ENCODE measurements at places on chromosomes 2 and 18.

GRCh38 chr2:74206180-74206688 lies 7.8 kb downstream of the MTHFD2 start:
- peak; percentile 11 for DNase-seq

- DNase-seq: no peak
Observed at GRCh38 chr2:234747032-234747431, 204.8 kb upstream of the SH3BP4 start.

GRCh38 chr18:64115881-64116280 lies 33.0 kb downstream of the LINC00305 start:
- DNase-seq: no peak

- DNase-seq: no peak
Observed at GRCh38 chr2:171956135-171956825, 34.0 kb downstream of the HAT1 start.

- no peak for DNase-seq
Observed at GRCh38 chr2:149033716-149034115, 4.8 kb upstream of the LYPD6B start.

DNA sequence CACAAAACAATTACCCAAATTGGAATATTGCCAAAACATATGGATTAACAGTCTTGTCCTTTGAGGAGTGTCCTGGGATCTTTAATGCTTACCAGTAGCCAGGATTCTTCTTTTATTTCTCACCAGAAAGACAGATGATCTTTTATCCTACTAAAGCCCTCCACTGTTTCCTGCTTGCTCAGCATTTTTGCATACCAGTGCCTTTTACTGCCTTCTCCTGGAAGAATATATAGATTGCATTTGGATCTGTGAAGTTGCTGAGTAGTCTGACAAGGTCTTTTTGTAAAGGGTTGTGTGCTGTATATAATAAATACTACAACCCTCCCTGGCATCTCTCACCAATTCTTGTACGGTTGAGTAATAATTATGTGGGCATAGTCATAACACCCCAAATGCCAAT lies 652.2 kb downstream of the LRRTM4 start:
- no peak for DNase-seq

DNA sequence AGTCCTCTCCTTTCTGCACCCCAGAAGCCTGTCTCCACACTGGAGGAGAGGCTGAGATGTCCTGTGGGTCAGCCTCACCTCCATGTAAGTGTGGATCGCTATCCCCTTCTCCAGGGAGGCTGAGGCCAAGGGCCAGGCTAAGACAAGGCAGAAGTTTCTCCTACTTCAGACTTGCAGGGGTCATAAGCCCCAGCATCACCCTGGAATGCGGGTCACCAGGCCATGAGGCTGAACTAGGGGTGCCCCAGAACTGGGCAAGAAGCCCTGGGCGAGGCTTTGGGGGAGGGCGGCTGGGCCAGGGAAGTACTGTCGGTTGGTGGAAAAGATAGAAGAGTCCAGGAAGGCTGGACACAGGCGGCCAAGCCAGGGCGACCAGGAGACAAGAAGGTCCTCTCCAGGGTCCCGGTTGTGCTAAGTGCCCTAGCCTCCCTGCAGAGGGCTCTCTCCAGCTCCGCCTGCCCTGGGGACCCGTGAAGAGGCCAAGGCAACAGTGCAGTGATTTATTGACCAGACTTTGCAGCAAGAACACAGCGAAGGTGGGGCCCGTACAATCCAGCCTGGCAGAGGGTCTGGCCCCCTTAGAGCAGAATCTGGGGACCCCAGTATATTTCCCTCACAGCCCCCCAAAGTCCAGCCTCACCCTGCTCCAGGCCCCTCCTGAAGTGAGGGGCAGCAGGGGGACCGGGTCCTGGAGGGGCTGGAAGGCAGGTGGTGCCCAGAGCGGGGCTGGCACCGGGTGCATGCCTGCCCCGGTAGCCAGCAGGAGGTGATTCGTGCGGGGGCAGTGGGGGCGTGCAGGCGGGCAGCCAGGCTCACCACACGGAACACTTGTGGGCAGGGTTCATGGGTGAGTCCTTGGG lies 8.1 kb downstream of the ECEL1 start:
- no peak for DNase-seq

DNA sequence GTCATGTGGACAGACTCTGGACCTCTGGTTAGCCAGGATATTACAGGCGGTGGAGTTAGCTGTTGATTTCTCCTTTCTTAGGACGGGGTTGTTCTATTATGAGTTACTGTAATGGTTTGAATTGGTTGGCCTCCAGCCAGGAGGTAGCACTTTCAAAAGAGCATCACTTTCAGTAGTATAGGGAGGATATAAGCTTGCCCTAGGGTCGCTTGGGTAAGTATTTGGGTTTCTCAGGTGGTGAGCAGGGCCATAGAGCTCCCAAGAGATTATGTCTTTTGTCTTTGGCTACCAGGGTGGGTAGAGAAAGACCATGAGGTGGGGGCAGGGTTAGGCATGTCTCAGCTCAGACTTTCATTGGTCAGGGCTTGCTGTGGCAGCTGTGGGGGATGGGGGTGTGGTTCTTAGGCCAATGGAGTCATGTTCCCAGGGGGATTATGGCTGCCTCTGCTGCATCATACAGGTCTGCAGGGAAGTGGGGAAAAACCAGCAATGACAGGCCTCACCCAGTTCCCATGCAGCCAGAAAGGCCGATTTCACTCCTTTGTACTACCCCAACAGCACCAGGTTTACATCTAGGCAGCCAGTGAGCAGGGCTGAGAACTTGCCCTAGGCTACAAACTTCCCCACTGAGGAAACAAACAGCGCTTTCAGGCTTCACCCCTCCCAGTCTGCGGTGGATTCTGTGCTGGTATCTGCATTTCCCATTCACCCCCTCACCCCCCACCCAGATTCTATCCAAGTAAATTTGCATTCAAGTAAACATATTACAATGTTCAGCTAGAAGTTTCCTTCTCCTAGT lies 89.4 kb upstream of the SLC38A11 start:
- no peak for DNase-seq

GRCh38 chr18:79275461-79275860 lies 120.3 kb upstream of the NFATC1 start:
- no peak for DNase-seq

DNA sequence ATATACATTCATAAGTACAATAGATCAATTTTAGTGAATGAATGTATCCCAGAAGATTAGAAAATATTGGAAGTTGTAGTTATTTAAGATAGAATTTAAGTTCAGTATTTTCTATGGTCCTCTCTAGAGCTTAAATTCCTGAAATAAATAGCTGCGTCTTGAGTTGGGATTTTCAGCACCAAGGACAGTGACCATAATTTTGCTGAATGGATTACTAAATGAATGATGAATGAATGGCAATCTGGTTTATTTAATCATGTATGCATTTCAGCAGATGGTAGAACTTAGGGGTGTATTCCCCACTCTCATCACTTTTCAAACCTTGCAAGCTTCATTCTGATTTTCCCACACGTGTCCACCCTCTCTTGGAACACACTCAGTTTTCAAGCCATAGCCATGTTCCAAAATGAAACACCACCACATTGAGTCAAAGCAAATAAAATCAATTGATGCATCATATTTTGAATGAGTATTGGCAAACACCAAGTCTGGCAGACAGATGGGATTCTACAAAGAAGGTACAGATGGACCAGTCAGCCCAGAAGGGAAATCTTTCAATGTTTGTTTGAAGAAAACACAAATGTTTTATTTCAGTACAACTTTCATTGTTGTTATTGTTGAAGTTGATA lies 362.2 kb upstream of the NXPH2 start:
- DNase-seq: no peak

DNA sequence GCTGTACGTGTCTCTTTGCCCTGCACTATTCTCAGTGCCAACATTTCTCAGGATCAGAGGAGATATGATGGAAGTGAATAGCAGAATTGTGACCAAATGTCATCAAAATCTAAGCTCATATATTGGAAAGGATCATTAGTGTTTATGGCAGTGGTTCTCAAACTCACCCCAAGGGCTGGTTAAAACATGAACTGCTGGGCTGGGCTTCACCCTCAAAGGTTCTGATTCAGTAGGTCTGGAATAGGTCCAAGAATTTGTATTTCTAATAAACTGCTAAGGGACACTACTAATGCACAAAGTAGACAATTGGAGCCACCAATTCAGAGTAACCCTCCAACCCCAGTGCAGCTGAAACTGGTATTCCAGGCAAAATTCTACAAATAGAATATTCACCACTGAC lies 317.9 kb upstream of the UBE2E3 start:
- no peak for DNase-seq

DNA sequence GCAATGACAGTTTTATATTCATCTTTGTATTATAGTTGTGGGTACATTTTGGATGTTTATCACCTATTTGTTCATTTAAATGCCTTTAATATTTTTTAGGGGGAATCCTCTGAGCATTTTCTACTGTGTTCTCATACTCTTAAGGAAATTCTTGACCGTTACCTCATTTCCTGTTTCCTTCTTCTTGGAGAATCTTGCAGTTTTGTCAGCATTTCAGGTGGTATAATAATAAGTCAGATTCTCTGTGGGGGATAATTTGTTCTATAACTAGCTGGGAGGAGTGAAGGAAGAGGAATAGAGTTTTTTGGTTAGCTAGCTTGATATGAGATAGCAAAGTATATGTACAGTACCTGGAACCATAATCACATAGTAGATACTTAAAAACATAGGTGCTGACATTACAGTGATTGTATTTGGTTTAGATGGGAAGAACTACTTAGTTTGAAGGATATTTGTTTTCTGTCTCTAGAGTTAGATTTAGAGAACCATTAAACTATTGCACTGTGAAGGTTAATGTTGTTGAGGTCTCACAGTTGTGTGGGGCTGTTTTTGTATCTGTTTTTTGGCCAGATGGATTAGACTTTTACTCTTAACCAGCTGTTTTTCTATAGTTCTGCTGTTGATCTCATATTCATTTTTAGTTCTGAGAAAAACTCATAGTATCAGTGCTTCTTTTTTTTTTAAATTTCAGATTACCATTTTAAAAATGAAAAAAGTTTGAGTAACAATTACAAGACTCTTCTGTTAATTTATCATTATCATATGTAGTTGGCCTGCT lies 14.2 kb downstream of the MTX2 start:
- no peak for DNase-seq

DNA sequence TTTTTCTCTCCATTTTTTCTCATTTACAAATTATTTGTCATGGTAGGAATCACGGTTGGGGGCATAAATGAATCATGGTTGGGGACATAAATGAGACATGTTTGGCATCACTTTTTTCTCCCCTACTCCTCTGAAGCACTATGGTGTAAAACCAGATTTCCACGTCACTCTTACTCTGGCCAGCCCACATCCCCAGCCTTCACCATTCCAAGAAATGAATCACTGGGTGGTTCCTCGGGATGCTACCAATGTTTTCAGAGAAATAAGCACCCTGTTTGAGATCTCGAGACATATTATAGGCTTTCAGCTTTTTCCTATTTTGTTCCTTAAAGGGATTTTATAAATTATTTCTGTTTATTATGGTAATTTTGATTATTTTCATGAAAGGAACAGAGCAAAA lies 155.0 kb upstream of the SLC8A1 start:
- no peak for DNase-seq

GRCh38 chr2:39118786-39119499 lies 1.9 kb downstream of the SOS1 start:
- DNase-seq: no peak

- no peak for DNase-seq
Observed at GRCh38 chr2:110998311-110998710, 122.4 kb upstream of the BCL2L11 start.

GRCh38 chr2:29688429-29688828 lies 233.0 kb downstream of the ALK start:
- DNase-seq: no peak

DNA sequence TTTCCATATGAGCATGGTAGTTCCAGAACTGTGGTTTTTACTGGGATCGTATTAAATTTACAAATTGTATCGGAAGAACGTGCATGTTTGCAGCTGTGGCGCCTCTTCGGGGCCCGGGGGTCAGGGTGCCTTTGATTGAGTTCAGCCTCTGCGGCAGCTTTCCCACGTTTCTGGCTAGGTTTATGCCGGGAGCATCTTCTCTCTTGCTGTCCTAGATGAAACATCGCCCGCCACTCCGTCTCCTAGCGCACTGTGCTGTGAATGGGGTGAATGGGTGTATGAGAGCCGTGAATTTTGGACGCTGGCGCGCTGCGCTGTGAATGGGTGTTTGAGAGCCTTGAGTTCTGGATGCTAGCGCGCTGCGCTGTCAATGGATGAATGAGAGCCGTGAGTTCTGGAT lies 12.3 kb downstream of the PDCD1 start:
- DNase-seq: no peak

- DNase-seq: no peak
Observed at GRCh38 chr2:111945444-111946293, 47.3 kb downstream of the MERTK start.

DNA sequence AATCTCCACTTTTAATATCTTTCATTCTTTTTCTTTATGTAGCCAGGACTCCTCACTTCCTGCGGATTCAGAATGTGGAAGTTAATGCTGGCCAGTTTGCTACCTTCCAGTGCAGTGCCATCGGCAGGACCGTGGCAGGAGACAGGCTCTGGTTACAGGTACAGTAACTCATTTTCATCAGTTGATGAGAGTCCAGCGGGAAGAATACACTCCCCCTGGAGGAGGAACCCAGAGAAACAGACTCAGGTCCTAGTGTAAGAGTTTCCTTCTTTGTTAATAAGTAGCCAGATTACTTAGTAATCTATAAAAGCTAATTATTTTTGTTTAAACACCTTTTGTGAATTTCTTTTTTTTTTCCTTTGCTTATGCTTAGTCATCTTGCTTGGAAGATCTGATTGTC lies 359.4 kb downstream of the PTPRM start:
- no peak for DNase-seq

DNA sequence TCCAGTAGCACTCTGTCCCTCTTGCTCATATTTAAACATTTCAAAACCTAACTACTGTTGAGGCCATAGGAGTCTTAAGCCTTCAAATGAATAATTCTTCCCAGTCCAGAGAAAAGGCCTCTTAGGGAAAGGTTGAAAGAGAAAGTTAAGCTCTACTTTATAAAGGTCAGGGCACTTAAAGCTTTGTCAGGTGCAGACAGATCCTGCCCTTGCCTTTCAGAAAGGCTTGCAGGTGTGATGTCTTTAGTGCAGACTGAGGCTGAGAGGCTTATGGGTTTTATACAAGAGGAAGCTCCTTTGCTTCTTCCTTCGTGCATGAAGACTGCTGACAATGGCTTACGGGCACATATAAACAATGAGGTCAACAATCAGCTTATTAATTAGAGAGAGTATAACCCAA lies 105.0 kb upstream of the LINC00305 start:
- no peak for DNase-seq

DNA sequence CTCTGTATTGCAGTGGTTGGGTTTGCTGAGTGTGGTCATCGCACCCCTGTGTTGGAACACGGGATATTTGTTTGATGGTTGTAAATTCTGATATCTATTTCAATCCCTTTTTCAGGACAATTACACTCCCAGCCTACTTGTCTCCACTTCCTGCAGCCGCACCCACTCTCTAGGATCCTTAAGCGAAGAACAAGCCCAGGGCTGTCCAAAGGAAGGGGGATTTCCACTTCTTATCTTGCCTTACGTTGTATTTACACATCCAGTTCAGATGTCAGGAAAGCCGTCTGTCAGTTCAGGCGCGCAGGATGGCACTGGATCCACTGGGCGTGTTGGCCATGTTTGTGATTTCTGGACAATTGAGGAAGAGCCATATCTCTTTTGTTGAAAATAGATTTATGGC lies 834.5 kb upstream of the SALL3 start:
- no peak for DNase-seq

Measured in CD4-positive, alpha-beta T cell treated with Interleukin-17A for 4 hours (primary cell).